ENCODE measurements at places on chromosomes 16 and 17.
A peak's percentile ranks its signal among the peaks of the same experiment; 100 is the strongest.

DNA sequence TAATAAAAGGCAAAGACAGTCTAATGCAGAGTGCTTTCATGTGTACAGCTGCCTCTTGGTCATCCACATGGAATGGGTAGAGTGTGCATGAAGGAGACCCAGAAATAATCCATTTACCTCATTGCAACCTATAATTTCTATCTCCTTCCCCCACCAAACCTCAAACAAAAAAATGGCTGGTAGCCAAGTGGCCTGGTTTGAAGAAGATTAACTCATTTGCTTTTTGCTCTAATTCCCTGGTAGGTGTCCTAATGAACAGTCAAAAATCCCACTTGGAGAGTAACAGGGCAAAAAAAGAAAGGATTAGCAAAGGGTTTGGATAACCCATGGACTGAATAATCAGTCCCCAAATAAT, 13.0 kb upstream of the LYRM9 start:
- no peak for DNase-seq

GRCh38 chr16:53089434-53090285, 34.9 kb downstream of the CHD9 start:
- DNase-seq = no peak

DNA sequence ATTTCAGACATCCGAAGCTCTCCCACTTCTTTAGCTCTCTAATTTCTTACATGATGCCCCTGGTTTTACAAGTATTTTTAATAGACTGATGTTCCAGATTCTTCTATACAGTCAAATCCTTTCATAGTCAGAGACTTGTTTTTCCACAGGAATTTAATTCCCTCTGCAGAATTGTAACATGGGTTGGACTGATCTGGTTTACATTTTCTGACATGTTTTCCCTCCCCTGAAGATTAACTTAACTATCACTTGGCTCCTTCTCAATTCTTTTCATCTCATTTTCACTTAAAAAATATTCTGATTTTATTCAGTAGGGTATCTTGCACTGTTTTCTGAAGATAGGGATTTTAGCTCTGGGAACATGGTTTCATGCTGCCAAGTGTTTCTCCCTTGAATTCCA, 352.2 kb downstream of the MAF start:
- DNase-seq = no peak

DNA sequence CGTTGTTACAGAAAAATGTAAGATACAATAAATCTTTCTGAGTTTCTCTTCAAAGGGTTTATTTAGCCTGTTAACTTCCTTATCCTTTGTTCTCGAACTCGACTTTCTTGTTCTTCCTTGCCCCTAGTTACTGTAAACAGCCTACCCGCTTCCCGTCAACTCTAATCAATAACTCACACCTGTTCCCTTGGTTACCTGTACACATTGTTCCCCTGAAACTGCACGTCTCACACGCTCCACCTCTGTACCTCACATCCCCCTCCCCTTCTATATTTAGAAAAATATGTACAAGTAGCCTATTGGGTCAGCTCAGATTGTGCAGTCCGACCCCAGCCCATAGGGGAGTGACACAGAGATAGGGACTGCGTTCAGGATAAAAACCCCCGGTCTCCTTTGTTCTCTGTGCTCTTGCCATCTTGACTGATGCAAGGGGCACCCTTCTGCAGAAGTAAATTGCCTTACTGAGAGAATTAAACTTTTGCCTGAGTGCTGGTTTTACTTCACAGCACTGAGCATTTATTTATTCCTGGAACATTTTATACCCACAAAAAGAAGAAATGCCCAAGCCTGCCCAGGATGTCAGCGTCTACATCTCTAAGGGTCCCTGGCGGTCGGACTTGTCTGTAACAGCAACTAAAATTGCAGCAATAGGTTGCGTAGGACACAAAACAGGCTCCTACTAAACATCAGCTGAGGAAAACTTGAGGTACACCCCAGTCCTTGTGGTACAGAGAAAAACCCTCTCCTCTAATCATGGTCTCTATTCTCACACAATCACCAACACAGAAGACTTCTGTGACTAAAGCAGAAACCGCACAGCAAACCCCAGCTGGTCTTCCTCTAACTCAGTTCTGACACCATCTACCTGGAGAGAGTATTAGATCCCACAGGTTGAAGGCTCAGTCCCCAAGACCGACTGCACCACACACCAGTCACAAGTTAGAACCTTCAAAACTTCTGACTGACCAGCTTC, 11.3 kb downstream of the WDR45B start:
- DNase-seq = no peak

DNA sequence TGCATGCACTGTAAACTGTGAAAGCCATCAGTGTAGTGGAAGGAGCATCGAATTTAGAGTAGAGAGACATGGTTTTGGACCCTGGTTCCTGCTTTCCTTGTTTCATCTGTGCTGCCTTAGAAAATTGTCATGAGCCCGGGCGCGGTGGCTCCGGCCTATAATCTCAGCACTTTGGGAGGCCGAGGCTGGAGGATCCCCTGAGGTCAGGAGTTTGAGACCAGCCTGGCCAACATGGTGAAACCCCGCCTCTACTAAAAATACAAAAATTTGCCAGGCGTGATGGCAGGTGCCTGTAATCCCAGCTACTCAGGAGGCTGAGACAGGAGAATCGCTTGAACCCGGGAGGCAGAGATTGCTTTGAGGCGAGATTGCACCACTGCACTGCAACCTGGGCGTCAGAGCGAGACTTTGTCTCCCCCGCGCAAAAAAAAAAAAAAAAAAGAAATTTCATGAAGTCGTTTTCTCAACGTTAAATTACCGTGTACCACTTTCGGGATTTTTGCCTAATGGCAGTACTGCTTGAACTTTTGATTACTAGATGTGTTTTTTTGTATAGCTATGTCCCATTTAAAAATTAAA, 912 bp downstream of the COQ7 start:
- no peak for DNase-seq

DNA sequence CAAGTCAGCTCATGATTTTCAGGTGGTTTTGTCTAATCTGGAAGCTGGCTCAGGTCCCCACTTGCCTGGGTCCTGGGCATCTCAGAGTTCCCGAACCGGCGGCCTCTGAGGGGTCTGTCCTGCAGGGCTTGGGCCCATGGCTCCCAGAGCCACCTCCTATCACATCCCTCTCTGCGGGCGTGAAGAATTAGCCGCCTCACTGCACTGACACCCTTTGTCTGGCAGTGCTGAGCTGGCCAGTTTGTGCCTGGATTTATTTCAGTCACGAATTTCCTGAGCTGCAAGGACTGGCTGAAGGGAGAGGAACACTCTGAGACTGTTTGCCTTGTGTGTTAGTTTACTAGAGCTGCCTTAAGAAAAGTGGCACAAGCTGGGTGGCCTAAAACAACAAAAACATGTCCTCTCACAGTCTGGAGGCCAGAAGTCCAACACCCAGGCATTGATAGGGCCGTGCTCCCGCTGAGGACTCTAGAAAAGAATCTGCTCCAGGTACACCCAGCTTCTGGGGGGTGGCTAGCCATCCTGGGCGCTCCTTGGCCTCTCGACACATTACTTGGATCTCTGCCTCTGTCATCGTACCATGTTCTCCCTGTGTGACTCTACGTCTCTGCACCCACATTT, 217.5 kb upstream of the DYNLRB2 start:
- DNase-seq = peak; percentile 16

- DNase-seq = no peak
Measured at GRCh38 chr17:34442387-34443111, 79.5 kb upstream of the CCL1 start.

DNA sequence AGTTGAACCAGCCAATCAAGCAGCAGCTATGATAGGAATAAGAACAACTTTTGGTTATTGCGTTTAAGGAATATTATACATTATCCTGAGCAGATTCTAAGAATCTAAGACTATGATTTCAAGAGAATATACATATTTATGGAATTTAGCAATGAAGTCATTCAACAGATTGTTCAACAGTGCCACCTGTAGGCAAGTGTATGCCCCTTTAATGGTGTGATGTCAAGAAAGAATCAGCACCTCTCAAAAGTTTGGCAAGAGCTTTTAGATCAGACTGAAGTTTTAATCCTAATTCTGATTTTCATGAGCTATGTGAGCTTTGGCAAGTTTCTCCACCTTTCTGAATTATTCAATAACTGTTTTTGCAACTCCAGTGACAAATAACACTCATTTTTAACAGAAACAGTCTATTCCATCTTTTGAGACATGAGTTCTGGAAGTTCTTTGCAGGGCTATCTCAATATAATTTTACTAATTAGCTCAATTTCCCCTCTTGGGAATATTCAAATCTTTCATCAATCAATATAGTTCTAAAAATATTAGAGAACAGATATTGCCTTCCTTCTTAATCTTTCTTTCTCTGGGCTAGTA, 474.3 kb upstream of the TOM1L1 start:
- DNase-seq = no peak

- DNase-seq = no peak
Measured at GRCh38 chr16:4373356-4373908, 1.8 kb downstream of the VASN start.

GRCh38 chr17:830381-830780, 48.2 kb downstream of the MRM3 start:
- no peak for DNase-seq

- no peak for DNase-seq
Measured at GRCh38 chr17:82438401-82439193, 12.0 kb downstream of the CYBC1 start.

GRCh38 chr17:78114831-78115723, 13.5 kb downstream of the TMC6 start:
- DNase-seq = peak; percentile 90

DNA sequence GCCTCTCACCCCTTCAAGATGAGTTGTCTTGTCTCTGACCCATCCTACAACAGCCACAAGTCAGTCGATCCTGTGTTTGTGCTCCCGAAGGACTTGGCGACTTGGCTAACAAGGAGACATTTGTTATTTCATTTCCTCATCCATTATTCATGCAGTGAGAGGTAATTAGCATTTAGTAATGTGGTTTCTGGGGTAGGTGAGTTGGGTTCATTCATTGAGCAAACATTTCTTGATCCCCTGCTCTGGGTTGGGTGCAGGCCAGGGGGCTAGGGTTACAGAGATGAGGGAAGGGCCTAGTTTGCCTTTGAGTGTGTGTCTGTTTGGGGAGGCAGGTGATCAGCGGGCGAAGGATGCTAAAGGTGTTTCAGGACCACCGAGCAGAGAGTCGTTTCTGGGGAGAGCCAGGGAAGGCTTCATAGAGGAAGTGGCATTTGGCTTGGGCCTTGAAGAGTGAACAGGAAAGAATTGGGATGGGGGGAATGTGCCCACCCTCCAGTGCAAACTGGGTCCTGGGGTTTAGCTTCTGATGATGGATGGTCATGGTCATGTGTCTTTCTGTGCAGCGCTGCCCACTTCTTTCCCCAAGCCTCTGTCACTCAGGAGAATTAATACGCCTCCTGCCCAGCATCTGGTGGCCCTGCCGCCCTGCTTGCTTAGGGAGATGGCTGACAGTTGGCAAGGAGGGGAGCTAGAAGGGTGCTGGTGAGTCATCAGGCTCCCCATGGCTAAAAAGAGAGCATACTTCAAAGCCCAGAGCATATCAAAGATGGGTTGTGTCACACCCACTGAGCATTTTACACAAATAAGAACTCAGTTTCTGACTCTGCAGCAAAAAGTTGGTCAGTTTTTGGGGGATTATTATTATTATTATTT, 38.5 kb downstream of the MSI2 start:
- DNase-seq = no peak

GRCh38 chr17:79001190-79002020, 8.2 kb downstream of the CANT1 start:
- no peak for DNase-seq

- peak; percentile 80 for DNase-seq
Measured at GRCh38 chr17:48023400-48024148, 14.0 kb downstream of the COPZ2 start.

DNA sequence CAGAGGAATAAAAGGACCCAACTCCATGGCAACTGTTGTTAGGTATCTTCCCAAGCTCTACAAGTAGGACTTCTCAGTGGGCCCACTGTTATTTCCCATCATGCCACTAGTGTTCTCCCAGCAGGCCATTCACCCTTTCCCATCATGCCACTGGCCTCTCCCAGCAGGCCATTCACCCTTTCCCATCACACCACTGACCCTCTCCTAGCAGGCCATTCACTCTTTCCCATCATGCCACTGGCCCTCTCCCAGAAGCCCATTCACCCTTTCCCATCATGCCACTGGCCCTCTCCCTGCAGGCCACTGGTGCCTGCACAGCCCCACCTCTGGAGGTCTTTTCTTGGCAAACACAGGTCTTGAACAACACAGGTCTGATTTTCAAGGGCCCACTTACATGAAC, 36.3 kb downstream of the IFT140 start:
- DNase-seq = no peak

GRCh38 chr17:40355804-40356758, 8.5 kb downstream of the GJD3 start:
- DNase-seq = no peak

GRCh38 chr17:57455063-57455914, 199.0 kb downstream of the MSI2 start:
- no peak for DNase-seq

DNA sequence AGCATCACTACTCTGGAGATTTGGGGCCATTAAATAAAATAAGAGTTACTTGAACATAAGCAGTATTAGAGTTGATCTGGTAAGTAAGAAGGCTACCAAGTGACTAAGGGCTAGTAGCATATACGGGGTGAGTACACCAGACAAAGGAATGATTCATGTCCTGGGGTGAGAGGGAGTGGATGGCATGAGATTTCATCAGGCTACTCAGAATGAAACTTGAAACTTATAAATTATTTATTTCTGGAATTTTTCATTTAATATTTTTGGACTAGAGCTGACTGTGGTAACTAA, 2.3 kb downstream of the SLFN5 start:
- no peak for DNase-seq

DNA sequence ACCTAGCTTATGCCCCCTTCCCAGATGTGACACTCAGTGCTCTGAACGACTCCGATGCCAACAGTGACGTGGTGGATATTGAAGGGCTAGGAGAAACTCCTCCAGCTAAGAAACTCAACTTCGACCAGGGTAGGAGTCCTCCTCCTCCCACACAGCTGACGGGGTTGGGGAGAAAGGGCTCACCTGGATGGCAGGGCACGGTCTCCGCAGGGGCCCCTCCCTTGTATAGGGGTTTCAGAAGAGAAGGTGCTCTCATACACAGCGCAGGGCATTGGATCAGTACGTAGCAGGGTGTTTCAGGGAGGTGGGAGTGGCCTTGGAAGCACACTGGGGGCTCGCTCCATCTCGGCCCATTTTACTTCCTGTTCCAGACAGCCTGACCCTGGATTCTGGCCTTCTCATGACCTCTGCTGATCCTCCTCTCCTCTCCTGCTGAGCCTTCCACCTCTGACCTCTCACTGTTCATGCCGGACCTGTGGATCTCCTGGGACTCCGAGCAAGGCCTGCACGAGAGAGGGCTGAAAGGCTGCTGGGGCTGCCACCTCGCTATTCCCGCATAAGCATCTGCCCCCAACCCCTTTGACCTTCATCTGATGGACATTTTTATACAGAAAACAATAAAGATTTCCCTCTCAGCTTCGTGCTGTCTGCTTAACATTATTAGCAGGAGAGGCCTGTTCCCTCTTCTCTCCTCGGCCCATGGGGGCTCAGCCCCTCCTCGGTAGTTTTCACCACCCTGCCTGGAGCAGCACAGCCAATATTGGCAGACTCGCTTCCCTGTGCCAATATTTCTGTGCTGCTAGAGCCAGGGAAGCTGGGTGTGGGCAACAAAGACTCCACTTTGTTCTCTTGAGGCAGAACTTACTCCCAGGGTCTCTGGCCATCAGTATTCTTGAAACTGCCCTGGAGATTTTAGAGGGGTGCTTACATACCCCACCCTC, 4.7 kb downstream of the RNASEK start:
- DNase-seq = no peak

- no peak for DNase-seq
Measured at GRCh38 chr16:28872952-28873351, 5.3 kb upstream of the ATP2A1 start.

All from frontal cortex (tissue), 4 donors.